Activated T-cell treated with anti-CD3 and anti-CD28 coated beads for 1 hour (primary cell): ENCODE measurements at places on chromosomes 6 and 20.

DNA sequence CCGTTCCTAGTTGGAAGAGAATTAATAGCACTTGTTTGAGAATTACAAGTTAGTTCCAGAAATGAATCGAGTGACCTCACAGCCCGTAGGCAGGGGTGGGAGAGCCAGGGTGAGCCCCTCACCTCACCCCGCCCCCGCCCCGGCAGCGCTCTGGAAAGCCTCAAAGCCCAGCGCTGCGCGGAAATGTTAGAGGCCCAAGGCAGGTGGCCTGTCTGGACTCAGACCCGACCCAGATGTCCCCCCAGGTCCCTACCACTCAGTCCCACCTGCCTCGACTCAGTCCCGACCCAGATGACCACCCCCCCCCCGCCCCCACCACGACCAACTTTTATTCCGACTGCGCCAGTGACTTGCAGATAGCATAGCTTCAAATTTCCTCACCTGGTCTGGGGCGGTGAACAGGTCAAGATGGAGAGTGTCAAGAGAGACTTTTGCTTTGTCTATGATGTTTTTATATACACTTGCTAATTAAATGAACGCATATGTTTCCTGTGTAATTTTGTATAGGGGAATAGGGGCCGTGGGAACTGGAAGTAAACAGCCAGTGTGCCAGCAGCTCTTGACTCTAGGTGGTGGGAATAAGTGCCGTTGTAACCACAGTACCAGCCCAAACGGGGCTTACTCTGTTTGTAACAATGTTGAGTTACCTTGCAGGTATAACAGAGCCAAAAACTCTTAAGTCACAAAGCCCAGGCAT is 1.2 kb upstream of the PXDC1 start:
- DNase-seq = no peak

GRCh38 chr6:140436023-140436811 is 1061.8 kb upstream of the CITED2 start:
- no peak for DNase-seq

- no peak for DNase-seq
These were observed 2.0 kb downstream of the NCOA3 start for GRCh38 chr20:47503685-47504084.

DNA sequence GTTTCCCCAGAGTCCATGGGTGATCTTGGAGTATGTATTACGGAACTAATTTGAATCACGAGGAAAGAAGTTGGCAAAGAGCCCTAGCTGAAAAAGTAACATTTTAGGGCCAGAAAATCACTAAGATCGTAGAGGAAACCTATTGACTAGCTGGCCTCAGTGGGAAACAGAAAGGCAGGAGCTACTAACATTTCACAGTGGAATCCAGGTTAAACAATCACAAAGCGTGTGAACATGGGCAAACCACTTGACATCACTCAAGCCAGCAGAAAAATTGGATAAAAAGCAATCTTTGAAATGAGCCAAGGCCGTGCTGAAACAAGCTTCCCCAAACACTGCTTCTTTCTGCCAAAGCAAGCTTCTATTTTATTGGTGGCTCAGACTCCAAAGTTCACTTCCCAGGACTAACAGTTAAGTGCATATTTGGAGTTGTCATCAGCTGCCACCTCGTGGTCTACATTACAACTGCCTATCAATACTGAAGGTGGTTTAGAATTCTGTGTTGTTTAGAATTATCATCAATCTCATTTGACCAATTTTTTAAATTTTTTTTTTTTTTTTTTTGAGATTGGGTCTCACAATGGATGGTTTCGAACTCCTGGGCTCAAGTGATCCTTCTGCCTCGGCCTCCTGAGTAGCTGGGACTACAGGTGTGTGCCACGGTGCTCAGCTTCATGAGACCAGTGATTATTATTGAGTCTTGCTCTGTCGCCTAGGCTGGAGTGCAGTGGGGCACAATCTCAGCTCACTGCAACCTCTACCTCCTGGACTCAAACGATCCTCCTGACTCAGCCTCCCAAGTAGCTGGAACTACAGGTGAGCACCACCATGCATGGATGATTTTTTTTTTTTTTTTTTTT is 10.6 kb downstream of the RPS10 start:
- DNase-seq = no peak

GRCh38 chr6:89966228-89966544 is 71.9 kb downstream of the GJA10 start:
- DNase-seq = no peak

GRCh38 chr6:11606332-11606731 is 68.8 kb downstream of the TMEM170B start:
- DNase-seq = no peak

GRCh38 chr20:37245216-37246150 is 16.1 kb downstream of the GHRH start:
- no peak for DNase-seq

- no peak for DNase-seq
These were observed 13.8 kb upstream of the POPDC3 start for GRCh38 chr6:105193647-105194046.

DNA sequence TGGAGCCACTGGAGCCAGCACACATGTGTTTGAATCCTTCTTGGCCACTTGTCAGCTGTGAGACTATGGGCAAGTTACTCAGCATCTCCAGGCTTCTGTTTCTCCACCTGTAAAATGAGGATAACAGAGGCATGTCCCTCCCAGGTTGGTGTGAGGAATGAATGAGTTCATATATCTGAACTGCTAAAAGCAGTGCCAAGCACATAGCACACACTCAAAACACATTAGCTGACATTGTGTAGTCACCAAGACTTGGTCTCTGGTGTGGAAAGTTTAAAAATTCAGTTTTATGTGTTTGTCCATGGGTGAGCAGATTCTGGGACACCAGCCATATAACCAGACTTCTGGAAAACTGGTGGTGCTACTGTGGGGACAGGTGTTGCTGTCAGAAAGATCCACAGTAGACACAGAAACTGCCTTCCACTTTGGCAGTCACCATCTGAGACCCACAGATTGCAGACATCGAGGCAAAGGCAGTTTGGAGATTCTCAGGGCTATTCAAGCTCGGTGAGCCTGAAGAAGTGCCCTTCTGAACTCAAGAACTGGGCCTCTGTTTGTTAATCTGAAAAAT is 115.8 kb downstream of the MRPL14 start:
- DNase-seq = no peak

- no peak for DNase-seq
These were observed 62.0 kb downstream of the PPP1R14C start for GRCh38 chr6:150204705-150205472.

DNA sequence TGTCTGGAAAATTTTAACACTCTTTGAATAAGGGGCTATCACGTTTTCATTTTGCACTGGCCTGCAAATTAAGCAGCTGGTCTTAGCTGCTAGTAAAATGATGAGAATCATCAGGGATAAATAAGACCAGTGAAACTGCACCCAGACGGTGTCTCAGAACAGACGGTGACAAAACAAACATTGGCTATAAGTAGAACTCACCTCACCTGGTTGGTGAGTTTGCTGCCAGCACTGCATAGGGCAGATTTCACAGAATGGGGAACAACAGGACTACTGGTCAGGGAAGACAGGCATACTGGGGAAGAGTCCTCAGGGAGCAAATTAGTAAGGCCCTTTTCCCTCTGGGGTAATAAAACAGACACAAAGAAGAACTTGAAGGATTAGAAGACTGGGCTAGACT is 175.9 kb upstream of the CITED2 start:
- DNase-seq = no peak

DNA sequence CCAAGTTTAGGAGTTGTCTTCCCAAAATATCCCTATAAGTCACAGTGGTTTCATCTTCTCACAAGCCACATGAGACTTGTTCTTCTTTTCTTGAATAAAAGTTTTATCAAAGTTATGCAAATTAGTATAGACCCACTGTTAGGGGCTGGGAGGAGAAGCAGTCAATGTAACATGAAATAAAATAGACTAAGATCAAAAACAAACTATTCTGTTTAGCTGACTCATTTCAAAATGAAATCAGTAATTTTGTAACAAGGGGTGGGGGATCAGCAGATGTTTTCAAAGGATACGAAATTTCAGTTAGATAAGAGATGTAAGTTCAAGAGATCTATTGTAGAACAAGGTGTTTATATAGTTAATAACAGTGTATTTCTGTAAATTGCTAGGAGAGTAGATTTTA is 339.6 kb upstream of the PRDM1 start:
- no peak for DNase-seq

DNA sequence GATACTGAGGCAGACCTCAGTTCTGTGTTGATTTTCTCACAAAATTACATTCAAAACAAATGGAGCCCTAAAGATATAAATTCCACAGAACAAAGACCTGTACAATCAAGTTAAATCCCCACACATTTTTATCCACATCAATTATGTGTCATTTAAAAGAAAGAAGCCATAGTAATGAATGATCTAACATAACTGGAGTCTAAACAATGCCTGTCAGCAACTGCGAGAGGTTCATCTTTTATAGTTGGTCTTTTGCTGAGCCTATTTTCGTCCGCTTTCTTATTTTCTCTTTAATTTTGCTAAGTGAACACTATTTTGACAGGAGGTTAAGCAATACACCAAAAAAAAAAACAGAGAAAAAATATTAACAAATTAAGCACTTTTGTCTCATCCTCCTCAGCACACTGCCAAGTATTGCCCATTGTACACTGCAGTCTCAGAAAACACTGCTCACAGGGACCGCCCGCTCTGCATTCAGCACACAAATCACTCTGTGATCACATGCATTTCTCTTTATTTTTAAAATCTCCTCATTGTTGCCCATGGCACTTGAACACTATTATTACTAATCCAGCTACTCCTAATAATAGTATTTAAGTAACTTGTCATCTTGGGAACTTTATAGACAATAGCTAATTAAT is 140.8 kb downstream of the BTBD9 start:
- DNase-seq = no peak

DNA sequence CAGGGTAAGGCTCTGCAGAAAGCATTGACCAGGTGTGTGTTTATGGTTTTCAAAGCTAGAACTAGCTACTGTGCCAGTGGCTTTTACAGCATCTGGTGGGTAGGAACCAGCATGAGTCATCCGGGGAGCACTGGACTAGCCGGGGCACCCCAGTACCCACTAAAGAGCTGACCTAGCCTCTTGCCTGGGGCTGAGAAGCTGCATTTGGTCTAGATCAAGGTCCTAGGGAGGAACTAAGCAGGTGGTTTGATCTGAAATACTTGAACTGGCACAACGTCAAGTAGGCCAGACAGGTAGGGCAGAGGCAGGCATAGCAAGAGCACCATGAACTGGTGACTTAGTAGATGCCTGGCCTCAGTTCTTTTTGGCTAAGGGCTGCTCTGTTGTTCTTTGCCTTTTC is 109.8 kb upstream of the PTPRK start:
- DNase-seq = no peak

- no peak for DNase-seq
These were observed 852 bp downstream of the GMNN start for GRCh38 chr6:24775520-24776058.

GRCh38 chr20:15887387-15887786 is 685.9 kb downstream of the KIF16B start:
- no peak for DNase-seq

- no peak for DNase-seq
These were observed 345.5 kb downstream of the THBS2 start for GRCh38 chr6:168908166-168908565.

DNA sequence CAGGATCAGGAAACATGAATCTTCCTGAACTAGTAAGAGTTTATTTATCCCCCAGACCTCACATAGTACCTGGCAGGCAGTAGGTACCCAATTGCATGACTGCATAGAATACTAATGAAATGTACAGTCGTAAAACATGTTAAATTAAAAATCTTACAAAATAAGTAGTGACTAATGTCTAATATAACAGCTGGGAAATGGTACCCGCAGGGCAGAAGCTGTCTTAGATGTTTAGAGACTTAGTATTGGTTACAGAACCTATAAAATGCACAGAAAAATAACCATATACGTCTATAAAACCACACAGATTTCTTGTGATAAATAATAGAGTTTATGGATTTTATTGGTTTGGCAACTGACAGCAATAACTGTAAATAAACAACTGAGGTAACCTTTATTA is 139.1 kb upstream of the GMDS start:
- DNase-seq = no peak

DNA sequence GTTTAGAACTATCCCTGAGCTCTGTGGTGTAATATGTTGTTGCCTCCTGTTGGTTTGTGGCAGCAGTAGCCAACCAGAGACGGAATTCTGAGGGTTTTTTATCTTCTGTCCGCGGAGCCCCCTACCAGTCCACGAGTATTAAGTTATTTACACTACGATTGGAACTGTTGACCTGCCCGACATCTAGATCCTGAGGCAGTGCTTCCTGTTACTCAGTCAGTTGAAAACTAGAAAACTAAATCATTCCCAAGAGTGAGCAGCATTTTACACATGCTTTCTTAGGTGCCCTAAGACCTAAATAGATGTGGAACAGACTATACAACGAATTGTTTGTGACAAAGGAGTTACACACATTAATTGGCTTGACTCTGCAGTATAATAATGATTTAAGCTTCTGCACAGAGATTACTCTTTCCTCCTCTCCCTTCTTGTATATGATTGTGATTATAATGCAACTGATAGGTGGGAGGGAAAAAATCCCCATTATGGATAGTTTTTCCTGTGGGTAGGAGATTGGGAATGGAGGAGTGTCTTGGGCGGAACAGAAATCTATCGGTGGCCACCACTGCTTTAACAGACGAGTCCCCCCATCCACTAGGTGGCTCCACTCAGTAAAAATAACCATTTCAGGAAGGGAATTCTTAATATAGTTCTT is 1.7 kb downstream of the LOC128125822 start:
- DNase-seq = peak; percentile 14

DNA sequence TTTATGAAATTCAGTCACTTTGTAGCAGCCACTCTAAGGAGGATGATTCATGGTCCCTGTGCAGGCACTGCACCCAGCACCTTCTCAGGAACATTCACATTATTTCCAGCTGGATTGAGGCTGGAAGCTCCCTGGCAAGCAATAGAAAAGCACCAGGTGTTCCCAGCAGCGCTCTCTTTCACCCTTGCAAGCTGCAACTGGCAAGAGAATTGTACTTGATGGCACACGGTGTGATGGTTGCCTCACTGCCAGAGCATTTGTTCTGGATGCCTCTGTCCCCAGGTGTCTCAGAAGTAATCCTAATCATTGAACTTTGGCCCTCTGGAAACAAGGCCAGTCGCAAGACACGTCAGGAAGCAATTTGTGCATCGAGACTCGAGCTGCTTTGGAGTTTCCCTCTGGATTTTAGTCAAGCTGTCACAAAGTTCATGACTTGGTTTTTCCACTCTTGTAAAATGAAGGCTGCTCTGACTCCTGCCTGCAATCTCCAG is 24.9 kb upstream of the PHACTR2 start:
- no peak for DNase-seq

DNA sequence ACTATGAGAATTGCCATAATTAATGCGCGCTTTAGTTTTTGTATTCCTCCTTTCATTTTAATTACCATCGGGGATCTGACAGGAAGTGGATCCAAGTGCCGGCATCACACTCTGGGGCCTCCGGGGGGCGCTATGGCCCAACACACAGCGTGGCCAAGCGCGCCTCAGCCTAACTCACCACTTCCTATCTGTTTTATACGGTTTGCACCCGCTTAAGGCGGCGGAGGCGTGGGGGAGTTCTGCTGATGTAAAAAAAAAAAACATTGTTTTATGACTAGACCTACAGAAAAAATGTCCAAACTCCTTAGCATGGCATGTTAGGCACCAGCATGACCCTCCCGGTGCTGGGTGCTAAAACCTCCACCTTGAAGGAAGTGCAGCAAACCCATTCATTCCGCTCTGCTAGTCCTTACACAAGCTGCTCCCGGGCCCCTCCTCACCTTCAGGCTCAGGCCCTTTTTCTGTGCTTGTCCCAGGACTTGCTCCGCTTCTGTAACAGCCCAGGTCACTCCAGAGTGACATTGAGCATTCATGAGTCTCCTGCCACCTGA is 4.5 kb upstream of the EBF4 start:
- peak; percentile 62 for DNase-seq
